ENCODE measurements at places on chromosomes 5 and 9.
A peak's percentile ranks its signal among the peaks of the same experiment; 100 is the strongest.

DNA sequence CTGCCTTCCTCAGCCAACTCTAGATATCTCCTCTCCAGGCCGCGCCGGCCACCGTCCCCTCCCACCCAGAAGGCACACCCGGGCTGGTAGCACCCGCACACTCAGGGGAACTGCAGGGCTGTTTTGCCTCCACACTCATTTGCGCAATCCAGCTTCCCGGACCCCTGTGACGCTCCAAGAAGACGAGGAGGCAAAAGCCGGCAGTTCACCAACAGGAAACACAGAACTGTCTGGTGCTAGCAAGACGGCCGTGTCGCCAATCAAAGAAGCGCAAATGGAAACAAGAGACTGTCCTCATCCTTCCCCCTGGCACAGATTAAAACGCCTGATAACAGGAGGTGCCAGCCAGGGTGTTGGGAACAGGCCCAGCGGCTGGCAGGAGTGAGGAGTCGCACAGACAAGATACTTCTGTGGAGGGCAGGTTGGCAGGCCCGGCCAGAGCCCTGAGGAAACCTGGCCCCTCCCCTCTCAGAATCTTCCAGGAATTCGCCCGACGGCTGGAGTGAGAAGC lies 7.8 kb downstream of the AGPAT2 start:
- DNase-seq = no peak

- DNase-seq = no peak
These were observed 24.0 kb downstream of the FOXD1 start for GRCh38 chr5:73424556-73424977.

DNA sequence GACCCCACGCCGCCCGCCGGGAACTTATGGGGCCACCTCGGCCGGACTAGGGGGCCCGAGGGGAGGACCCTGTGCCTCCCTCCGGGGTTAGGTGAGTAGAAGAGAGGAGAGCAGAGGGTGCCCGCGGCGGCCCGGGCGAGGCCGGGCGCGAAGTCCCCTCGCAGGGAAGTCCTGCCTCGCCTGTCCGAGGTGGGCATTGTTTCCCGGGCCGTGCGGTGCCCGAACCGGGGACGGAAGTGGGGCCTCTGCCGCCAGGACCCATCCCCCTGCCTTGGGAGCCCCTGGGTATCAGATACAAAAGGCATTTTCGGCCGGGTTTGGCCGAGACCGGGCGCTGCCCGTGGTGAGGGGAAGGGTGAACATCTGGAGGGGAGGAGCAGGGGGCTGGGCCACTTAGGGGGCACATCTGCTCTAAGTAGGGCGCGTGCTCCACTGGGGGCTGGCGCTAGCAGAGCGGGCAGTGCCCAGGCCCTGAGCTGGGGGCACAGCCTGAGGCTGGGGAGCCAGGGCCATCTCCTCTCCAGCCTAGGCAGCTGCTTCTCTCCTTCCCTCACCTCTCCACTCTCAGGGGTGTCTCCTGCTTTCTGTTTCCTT lies 48.2 kb downstream of the DAB2IP start:
- DNase-seq = no peak

- no peak for DNase-seq
These were observed 39.9 kb upstream of the IL17B start for GRCh38 chr5:149418910-149419531.

- DNase-seq = no peak
These were observed 45.6 kb upstream of the STXBP1 start for GRCh38 chr9:127566351-127567001.

GRCh38 chr9:36166168-36166927 lies 2.8 kb upstream of the CCIN start:
- DNase-seq = peak; percentile 78

- DNase-seq = no peak
These were observed 45.7 kb downstream of the DUSP1 start for GRCh38 chr5:172725273-172725672.

DNA sequence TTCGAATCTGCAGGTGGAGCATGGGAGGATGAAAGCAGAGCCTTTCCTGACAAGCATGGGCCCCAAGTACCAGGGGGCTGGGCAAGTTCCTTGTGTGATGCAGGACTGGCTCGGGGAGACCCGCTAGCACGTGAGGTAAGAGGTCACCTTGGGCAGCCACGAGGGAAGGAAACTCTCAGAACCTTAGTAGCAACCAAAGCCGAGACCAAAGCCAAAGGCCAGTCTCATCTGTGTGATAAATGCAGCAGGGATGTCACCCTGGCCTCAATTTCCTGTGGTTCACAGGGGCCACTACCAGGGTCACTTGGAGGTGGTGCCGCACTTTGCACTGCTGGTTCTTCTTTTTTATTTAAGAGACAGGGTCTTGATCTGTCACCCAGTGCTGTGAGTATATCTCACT lies 39.5 kb downstream of the PRRT1B start:
- no peak for DNase-seq

- DNase-seq = no peak
These were observed 15.8 kb upstream of the SETX start for GRCh38 chr9:132370592-132370991.

- DNase-seq = no peak
These were observed 179.8 kb downstream of the SEC61B start for GRCh38 chr9:99401680-99402504.

GRCh38 chr5:145937432-145938250 lies 1.3 kb downstream of the SH3RF2 start:
- no peak for DNase-seq

DNA sequence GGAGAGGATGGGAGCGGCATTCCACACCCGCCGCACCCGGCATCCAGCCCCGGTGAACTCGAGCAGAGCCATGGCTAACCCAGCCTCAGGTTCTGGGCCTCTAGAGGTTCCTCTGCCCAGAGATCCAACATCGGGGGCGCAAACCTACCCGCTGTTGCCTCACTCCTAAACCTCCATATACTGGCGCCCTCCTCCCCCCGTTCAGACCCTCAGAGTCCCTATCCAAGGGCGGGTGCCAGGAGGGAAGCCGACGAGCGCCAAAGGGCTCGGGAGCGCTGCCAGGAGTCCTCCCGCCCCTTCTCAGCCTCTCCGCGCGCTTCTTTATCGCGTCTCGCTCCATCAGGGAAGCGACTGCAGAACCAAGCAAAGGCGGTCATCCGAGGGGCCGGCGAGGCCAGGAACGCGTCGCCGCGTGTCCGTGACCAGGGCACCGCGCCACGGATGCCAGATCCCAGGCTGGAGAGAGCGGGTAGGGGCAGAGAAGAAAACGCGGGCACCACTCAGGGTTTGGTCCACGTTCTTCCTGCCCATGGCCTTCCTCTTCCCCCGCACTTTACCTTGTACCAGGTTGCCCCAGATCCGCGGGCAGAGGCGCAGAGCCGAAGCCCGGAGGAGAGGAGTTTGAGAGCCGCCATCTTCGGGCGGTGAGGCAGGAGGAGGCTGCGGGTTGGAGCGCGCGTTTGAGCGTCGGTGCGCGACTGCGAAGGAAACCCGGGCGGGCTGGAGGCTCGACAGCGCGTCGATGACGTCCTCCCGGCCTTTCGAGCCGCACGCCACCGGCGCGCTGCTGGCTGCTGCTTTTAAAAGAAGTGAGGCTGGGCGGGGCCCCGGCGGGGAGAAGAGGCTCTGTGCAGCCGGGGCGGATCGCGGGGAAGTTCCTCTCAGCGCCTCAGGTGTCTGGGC lies at the start of gene OXCT1:
Gene OXCT1, minus strand, starts transcription at position 702 of the 903 bp plus-strand sequence. Its CDS starts 67 bp downstream, at position 635.
- peak; percentile 91 for DNase-seq

GRCh38 chr9:106728860-106729259 lies 134.1 kb upstream of the ZNF462 start:
- no peak for DNase-seq

DNA sequence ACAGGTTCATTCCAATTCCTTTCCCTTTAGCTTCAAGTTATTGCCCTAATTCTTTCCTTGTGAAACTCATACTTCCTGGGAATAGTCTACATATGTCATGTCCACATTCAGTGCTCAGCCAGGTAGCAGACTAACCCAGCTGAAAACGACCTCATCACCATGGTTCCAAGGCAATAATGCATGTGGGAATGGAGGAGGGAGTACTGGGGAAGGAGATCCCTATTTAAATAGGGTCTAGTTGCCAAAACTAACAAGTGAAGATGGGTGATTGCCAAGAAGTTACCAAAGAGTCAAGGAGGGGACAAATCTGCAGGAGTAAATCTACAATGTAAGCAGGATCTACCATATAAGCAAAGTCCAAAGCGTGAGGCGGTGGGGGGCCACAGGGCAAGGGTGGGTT lies 47.3 kb upstream of the MCTP1 start:
- DNase-seq = no peak

- DNase-seq = no peak
These were observed 97.8 kb downstream of the STK32A start for GRCh38 chr5:147332658-147333057.

DNA sequence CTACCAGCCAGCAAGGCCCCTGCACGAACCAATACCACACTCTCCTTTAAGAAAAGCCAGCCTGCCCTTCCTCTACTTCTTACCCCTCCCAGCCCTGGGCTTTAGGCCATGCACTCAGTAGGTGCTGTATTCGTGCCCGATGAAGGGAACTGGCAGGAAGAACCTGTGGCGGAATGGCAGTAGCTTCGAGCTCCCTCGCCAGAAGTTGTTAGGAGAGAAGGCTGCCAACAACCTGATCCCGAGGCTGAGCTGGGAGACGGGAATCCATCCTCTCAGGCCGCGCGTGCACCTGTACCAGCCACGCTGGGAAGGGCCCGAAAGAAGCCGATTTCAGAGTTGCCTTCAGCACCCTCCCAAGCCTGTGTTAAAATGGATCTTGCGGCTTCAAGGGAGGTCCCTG lies 45.3 kb upstream of the AKNA start:
- no peak for DNase-seq

DNA sequence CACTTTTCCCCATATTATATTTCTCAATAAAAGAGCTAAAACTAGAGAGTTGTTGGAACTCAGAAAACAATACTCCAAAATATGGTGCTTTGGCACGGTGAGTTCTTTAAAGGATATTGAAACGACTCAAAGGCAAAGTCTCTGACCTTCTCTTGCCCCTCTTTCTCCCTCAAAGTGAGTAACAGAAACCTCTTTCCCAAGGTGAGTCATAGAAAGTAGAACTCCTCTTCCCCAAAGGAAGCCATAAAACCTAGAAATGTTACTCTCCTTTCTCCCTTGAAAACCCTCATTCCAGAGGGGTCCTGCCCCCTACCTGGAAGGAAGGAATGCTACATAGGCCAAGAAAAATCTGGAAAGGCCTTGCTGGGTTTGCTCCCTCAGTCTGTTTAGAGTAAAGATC lies 47.5 kb downstream of the RAPGEF6 start:
- DNase-seq = no peak

- DNase-seq = no peak
These were observed 18.1 kb upstream of the ZFR start for GRCh38 chr5:32462618-32463017.

DNA sequence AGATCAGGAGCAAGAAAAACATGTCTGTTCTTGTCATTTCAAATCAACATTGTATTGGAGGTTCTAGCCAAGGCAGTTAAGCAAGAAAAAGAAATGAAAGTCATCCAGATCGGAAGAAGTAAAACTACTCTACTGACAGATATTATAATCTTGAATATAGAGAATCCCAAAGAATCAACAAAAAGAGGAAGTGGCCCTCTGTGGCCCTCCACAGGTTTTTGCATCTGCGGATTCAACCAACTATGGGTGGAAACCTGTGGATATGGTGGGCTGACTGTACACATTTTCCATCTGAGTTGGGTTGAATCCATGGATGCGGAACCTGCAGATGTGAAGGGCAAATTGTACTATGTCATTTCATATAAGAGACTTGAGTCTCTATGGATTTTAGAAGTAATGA lies 35.1 kb downstream of the GAS1 start:
- no peak for DNase-seq

GRCh38 chr5:178786859-178787499 lies 56.5 kb upstream of the ZNF354A start:
- DNase-seq = no peak

DNA sequence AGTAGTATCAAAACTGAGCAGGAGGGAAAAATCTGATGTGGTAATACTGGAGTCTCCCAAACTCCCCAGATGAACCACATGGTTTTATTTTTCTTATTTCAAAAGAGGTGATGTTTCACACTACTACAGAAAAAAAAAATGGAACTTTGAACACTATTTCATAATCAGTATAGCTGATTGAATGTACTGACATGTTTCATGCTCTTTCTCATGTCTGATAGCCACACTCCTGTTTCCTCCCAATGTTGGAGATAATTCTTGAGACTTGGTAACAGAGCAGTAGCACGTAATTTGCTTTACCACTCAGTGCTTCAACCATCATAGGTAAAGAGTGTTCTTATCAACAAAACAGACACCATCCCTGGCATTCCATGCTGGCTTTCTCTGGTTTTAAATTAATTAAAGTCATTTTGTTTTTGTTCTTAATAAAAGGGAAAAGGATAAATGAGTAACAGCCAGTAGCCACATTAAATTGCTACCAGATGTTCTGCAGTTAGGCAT lies 85.2 kb downstream of the MUSK start:
- DNase-seq = no peak

GRCh38 chr5:174501461-174502069 lies 222.8 kb upstream of the MSX2 start:
- DNase-seq = no peak

DNA sequence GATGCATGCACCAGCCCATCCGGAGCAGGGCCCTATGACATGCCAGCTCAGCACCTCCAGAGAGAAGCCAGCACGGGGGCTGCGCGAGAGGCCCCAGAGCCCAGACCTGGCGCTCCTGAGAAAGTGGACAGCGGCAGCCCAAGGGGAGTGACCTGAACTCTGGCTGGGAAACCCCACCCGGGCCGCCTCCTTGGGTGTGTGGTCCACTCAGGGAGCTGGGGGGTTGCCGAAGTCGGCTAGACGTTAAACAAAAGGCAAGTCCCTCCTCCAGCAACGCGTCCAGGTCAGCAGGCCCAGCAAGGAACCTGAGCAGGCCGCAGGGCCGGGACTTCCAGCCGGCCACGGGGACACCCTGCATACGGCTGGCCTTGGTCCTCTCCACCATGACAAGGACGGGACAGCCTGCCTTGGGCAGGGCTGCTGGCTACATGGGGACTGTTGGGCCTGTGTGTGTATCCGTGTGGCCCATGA lies 35.7 kb downstream of the NACC2 start:
- no peak for DNase-seq

DNA sequence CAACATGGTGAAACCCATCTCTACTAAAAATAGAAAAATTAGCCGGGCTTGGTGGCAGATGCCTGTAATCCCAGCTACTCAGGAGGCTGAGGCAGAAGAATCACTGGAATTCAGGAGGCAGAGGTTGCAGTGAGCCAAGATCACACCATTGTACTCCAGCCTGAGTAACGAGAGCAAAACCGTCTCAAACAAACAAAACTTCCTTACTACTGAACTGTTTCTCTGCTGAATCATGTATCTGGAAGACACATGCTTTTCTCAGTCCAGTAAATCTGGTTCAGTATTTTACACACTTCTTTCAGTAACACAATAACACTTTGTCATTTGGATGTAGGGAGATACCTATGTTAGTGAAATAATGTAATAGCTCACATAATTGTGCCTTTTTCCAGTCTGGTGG lies 7.9 kb downstream of the TRMT10B start:
- no peak for DNase-seq

- no peak for DNase-seq
These were observed 48.6 kb upstream of the KCNMB1 start for GRCh38 chr5:170437621-170438375.

GRCh38 chr9:121674017-121674416 lies 22.6 kb downstream of the DAB2IP start:
- DNase-seq = no peak
